Suppressor macrophage treated with lipopolysaccharide for 4 hours (primary cell): ENCODE measurements at places on chromosomes 1 and 21.

- DNase-seq, result no peak
Measured at GRCh38 chr1:3459940-3460671, 5.6 kb downstream of the ARHGEF16 start.

DNA sequence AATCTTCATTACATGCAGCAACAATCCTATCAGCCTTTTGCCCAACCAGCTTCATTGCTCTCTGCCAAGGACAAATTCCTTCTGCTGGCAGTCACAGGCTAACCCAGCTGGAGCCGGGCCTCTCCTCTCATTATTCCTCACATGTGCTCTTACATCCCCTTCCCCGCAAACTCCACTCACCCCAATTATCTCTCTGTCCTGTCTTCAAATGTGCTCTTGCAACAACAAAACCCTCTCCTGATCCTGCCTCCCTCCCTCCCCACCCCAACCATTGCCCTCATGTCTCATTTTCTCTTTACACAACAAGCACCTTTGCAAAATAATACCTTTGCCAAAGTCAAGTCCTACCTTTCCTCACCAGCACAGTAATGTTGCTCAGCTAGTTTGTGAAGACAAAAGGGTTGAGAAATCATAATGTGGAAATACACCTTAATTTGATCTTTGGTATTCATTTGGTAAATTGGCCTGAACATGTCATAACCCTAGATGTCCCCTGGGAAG, 36.0 kb upstream of the DHCR24 start:
- DNase-seq, result no peak

GRCh38 chr1:221687836-221688487, 53.9 kb downstream of the DUSP10 start:
- no peak for DNase-seq

DNA sequence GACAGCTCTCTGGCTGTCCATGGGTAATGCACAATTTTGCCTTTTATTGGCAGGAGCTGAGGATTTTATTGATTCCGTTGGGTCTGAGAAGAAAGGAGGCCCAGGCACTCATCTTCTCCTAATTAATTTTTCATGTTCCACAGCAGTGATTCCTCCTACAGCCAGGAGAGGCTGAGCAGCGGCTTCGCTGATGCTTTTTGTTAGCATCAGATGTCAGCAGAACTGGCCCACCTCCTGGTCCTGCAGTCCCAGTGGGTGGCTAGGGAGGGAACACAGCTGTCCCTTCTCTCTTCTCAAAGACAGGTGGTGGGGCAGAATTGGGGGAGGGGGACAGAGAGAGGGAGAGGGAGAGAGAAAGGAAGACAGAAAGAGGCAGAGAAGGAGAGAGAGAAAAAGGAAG, 5.7 kb downstream of the MT1HL1 start:
- no peak for DNase-seq
